ENCODE measurements at places on chromosomes 5 and 9.

DNA sequence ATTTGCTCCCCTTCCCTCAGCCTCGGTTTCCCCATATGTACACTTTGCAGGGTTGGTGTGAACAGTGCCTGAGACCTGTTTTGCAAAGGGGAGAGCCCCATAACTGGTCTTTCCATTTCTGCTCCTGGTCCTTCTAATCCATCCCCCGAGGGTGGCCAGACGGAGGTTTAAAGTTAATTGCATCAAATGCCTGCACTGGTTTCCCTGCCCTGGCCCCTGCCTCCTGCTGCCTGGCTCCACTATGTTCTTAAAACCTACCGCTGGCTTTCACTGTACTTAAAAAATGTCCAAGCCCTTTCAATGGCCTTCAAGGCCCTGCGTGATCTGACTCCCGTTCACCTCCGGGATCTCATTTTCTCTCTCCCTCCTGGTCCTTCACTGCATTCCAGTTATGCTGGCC, 183.0 kb downstream of the RGS3 start:
- no peak for DNase-seq

DNA sequence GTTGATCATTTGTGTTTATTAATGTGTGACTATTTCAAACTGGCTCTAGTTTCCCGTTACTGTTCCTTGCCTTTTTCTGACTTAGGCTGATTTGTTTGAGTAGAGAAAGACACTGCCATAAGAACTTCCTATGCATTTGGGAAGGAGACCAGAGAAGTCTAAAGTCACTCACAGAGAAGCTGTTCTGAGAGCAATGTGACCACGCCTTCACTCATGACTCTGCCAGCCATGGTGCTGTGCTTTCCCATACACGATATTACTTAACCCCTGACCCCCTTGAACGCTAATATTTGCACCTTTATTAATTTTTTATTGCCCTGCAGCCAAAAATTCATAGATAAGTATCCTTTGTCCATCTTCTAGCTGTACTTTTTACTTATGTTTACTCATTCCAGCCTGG, 20.9 kb downstream of the SLC28A3 start:
- no peak for DNase-seq

- DNase-seq, result no peak
Observed at GRCh38 chr5:125891061-125891725, 532.0 kb upstream of the GRAMD2B start.

DNA sequence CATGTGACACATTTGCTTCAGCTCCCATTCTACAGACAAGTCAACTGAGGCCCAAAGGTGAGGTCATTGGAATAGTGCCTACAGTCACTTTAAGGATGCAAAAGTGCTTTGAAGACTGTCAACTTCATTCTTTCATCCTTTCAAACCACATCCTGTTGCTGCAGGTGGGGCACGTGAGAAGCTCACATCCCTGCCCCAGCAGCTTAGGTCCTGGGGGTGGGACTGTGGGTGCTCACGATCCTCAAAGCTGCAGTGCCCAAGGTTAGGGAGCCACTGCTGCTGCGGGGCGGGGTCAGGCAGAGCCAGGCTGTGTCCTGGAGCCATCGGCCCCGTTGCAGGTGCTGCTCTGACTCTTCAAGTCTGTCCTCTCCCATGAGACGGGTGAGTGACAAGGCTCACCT, 57.9 kb upstream of the IER5L start:
- DNase-seq, result no peak

GRCh38 chr9:87223392-87224246, 274.0 kb upstream of the DAPK1 start:
- no peak for DNase-seq

DNA sequence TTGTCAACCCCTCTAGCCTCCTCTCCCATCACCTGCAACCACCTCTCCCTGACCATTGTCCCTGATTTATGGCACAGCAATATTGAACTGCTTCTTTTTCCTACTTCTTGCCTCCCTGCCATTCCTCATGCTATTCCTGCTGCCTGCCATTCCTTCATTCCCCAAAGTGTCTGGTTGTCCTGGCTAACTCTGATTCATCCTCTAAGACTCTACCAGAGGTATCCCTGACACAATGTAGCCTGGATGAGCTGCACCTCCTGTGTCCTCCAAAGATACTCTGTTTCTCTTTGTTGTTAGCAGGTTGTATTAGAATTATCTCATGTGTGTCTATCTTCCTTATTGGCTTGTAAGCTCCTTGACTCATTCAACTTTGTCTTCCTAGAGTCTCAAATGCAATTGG, 53.5 kb upstream of the PTPN3 start:
- no peak for DNase-seq

GRCh38 chr5:167696558-167697314, 594.7 kb upstream of the WWC1 start:
- DNase-seq, result no peak

GRCh38 chr9:132548751-132549640, 33.4 kb upstream of the BARHL1 start:
- DNase-seq, result no peak

GRCh38 chr5:159059722-159060121, 40.0 kb downstream of the EBF1 start:
- no peak for DNase-seq

GRCh38 chr5:79798893-79799590, 109.4 kb downstream of the CMYA5 start:
- DNase-seq, result no peak

GRCh38 chr9:129208207-129209032, 30.4 kb upstream of the IER5L start:
- no peak for DNase-seq
